ENCODE measurements at places on chromosomes 2 and 18. TPM values are rescaled to one million over a fixed set of nuclear protein-coding genes. Genes with fewer than 3 reads are reported as not detected.

DNA sequence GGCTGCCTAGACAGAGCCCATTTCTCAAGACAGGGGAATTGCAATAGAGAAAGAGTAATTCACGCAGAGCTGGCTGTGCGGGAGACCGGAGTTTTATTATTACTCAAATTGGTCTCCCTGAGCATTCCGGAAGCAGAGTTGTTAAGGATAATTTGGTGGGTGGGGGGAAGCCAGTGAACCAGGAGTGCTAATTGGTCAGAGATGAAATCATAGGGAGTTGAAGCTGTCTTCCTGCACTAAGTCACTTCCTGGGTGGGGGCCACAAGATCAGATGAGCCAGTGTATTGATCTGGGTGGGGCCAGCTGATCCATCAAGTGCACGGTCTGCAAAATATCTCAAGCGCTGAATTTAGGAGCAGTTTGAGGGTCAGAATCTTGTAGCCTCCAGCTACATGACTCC is 84.8 kb downstream of the RTN4 start:
- no peak overlapping the region for H3K27ac ChIP-seq
- peaks cover 12% of the 10 kb centered on the region for H3K4me1 ChIP-seq
- no peak for DNase-seq
- no peaks in the 10 kb centered on the region for H3K27me3 ChIP-seq

DNA sequence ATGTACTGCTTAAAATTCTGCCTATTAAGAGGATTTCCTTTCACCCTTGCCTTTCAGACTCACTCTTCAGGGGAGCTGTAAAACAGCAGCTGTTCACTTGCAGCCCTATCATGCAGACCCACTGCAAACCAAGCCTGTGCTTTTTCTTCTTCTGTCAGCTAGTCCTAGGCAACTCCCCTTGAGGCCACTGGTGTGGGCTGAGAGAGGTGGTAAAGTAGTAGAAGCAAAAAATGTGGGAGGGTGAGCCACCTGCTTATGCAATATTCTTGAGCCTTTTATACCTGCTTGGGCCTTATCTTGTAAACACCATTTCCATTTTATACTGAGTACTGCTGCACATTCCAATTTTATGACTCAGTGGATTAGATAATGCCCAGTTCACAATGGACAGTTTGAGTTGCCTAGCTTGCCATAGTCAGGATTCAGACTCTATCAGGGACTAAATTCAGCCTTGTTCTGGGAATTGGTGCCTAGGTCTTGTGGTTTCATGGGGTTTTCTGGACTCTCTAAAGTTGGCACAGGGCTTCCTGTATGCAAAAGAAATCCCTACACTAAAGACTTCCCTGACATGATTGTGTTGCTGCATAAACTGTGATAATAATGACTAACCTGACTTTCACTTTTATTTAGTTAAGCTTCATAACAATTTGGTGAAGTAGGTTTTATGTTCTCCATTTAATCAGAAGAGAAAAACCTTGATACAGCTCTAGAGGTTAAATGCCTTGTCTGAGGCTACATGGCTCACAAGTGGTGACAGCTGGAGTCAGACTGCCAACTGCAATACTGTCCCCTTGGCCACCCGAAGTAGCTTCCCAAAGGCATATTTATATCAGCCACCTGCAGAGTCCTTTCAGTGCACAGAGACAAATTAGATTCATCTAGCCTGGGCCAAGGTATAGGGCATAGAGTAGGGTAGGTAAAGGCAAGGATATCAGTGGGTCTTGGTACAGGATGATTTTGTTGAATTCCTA is 47.4 kb upstream of the KDM3A start:
- no peak for DNase-seq
- H3K27me3 ChIP-seq = no peaks in the 10 kb centered on the region
- H3K27ac ChIP-seq = no peak overlapping the region
- no peaks in the 10 kb centered on the region for H3K36me3 ChIP-seq

- H3K36me3 ChIP-seq = peaks cover 6% of the 10 kb centered on the region
- no peaks in the 10 kb centered on the region for H3K27me3 ChIP-seq
- H3K4me1 ChIP-seq = peaks cover 2% of the 10 kb centered on the region
- H3K4me3 ChIP-seq = no peak overlapping the region
These were observed 5.5 kb downstream of the WDSUB1 start for GRCh38 chr2:159281002-159281401.

GRCh38 chr2:105919826-105920225 is 175.1 kb downstream of the NCK2 start:
- no peak for DNase-seq
- H3K27me3 ChIP-seq = no peaks in the 10 kb centered on the region
- no peak overlapping the region for H3K4me3 ChIP-seq
- peaks cover 14% of the 10 kb centered on the region for H3K36me3 ChIP-seq
- peaks cover 16% of the 10 kb centered on the region for H3K4me1 ChIP-seq

- H3K27ac ChIP-seq = no peak overlapping the region
- DNase-seq = no peak
- H3K4me1 ChIP-seq = no peaks in the 10 kb centered on the region
- H3K36me3 ChIP-seq = no peaks in the 10 kb centered on the region
- H3K4me3 ChIP-seq = no peak overlapping the region
These were observed 514.4 kb downstream of the MBD2 start for GRCh38 chr18:53710080-53710479.

DNA sequence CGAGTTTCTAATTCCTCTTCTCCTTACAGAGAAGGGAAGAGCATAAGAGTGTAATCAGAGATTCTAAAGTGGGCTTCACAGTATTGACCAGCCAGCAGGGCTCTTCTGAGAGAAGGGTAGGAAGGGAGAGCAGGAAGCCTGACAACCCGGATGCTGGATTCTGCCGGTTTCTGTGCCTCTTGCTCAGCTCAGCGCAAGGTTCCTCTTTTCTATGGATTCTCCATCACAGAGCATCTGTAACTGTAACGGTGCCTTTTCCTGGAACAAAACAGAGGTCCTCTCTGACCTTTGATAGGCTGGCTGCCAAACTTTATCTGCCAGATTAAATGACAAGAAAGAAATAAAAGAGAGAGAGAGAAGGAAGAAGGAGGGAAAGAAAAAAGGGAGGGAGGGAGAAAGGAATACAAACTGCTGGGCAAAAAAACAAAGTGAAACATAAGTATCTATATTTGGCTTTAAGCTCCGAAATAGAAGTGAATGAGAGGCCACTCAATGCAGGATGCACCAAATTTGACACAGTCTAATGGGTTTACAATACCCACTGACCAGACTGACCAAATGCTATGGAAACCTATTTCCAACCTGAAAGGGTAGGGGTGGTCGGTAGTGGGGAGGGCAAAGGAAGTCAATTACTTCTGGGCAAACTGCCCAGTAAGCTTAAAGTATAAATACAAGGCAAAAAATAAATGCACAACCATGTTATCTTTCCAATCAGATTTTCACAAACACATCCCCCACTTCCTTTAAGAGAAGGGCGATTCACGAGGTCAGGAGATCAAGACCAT is 59.2 kb downstream of the PIEZO2 start:
- no peak overlapping the region for H3K4me3 ChIP-seq
- H3K27me3 ChIP-seq = peaks cover 1% of the 10 kb centered on the region
- H3K27ac ChIP-seq = no peak overlapping the region
- no peaks in the 10 kb centered on the region for H3K36me3 ChIP-seq
- DNase-seq = no peak
- H3K4me1 ChIP-seq = no peaks in the 10 kb centered on the region

DNA sequence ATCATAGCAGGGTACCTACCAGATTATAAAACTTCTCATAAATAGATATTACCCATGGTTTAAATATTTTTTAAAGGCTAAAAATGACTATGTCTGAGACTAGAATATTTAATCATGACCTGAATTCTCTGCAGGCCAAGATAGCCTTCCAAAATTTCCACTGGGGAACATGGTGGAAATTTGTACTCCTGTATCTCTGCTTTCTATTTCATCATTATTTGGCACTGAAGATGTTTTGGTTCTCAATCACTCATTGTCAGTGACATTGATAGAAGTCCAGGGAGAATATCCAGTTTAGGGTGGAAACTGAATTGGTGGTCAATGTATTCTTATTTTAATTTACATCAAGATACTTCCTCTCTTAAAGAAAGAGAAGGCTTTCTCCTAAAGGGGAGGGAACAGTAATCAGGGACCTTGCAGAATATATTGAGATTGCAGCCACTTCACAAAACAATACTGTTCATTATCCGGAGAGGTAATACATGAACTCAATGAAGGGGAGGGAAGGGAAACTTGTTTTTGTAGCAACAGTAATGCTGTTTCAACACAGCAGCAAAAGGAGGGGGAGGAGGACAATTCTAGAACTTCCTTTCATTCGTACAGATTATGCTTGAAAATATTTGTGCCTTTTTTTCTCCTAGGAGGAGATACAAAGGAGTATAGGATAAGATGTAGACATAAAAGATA is 34.1 kb downstream of the EEF1B2 start:
- no peak for DNase-seq
- no peaks in the 10 kb centered on the region for H3K36me3 ChIP-seq
- no peaks in the 10 kb centered on the region for H3K4me1 ChIP-seq
- H3K27me3 ChIP-seq = peaks cover 13% of the 10 kb centered on the region

GRCh38 chr2:74632209-74632938 is 15.8 kb downstream of the M1AP start:
- H3K27ac ChIP-seq = no peak overlapping the region
- H3K4me3 ChIP-seq = no peak overlapping the region
- no peak for DNase-seq
- peaks cover 2% of the 10 kb centered on the region for H3K36me3 ChIP-seq

DNA sequence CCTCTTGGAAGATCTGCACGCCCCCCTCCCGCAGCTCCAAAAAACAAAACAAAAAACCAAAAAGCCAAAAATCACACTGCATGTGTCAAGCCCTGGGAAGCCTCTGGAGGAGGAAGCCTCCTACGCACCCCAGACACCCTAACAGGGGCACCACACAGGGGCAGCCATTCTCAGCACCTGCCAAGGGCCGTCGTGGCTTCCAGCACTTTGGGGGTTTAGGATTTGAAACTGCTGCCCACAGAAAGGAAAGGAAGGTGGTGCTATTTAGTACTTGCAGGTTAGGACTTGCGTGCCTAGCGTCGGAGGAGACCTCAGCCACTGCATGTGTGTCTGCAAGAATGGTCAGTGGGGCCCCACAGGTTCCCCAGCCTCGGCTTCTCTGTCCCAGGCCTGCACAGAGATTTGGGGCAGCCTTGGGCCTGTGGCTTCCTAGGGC is 419 bp upstream of the GPR55 start:
- H3K4me1 ChIP-seq = peaks cover 54% of the 10 kb centered on the region
- H3K36me3 ChIP-seq = peaks cover 2% of the 10 kb centered on the region
- no peaks in the 10 kb centered on the region for H3K27me3 ChIP-seq
- H3K27ac ChIP-seq = peak overlapping the region; percentile 98

MC2R gene
- total RNA-seq = not detected

FZD7 gene
- total RNA-seq = 0.44 TPM

CRYGD gene
- not detected for total RNA-seq

PPP1R1C gene
- total RNA-seq = not detected

AQP12A gene
- total RNA-seq = not detected

All from activated naive CD8-positive, alpha-beta T cell treated with anti-CD3 and anti-CD28 coated beads, Interleukin-2, amount 10 ng/mL, durations not matched to agents 7 days and 5 days (primary cell).